ENCODE measurements at places on chromosomes 5 and 9. TPM values are rescaled to one million over a fixed set of nuclear protein-coding genes. Genes with fewer than 3 reads are reported as not detected.

DNA sequence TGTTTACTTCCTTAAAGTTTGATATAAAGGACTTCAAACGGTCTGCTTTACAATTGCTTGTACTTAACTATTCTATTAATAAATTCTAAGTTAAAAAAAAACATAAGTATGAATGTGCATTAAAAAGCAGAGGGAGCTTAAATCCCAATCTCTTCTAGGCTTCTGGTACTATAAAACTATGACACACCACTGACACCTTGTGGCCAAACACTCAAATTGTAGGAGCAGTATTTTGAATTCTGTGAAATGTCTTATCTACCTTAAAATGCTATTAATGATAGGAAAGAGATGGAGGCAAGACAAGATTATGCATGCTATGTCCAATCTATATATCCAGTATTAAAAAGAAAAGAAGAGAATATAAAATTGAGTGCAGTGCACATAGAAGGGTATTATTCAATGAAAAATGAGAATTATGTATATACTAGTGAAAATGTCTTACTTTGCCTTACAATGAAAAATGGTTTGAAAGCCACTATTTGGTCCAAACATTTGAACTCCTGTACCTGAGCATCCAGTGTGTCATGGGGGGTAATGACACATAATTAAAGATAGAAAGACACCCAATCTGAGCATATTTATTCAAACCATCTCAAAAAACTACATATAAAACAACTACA is 87.6 kb downstream of the ERP44 start:
- DNase-seq, result no peak

DNA sequence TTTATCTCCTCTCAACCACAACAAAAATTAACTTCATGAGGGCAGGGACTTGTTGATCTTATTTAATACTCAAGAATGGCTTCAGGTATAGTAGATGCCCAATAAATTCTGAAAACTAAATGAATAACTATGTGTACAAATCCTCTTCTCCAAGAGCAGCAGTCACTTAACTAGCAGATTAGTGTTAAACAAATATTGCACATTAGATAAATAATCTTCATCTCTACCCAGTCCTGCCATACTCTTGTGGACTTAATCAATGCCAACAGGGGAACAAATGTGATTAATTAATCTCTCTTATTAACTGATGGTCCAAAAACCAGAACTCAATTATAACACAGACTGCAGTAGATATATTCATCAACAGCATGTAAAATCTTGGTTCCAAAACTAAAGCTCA is 15.0 kb upstream of the ITGA1 start:
- DNase-seq, result no peak

DNA sequence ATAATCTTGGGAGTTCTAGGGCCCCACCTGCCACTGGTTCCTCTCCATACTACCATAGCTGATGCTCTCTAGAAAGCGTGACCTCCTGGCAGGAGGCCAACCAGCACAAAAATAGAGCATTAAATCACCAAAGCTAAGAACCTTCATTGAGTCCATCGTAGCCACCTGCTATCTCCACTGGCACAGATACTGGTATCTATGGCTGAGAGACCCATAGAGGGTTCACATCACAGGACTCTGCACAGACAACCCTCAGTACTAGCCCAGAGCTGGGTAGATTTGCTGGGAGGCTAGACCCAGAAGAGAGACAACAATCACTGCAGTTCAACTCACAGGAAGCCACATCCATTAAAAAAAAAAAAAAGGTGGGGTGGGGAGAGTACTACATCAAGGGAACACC is 509.1 kb downstream of the DTWD2 start:
- no peak for DNase-seq

GRCh38 chr9:14616188-14616982 is 76.8 kb downstream of the ZDHHC21 start:
- no peak for DNase-seq

DNA sequence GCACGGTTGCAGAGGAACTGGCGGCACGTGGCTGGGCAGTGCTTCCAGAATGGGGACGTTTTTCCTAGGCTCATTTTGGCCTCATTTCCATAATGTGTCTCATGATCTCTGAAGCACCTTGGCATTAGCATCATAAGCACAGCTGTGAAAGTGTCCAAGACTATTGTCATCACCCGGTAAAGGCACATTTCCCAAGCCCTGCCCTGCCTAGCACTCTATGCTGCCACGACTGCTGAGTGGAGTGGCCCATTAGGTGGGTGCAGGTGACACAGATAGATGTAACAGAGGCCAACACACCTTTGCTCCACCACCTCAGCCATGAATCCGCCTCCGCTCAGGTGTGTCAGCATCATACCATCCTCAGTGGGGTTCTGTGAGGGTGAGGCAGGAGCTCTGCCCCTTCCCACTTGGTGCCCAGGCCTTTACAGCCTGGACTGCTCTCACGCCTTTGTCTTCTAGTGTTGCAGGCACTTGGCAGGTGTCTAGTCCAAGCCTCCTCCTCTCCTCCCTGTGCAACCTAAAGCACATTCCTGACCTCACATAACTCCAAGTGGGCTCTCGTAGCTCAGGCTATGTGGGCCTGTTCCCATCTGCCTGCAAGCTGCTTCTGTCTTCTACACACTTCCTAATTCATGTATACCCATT is 213.0 kb downstream of the FSTL4 start:
- no peak for DNase-seq

DNA sequence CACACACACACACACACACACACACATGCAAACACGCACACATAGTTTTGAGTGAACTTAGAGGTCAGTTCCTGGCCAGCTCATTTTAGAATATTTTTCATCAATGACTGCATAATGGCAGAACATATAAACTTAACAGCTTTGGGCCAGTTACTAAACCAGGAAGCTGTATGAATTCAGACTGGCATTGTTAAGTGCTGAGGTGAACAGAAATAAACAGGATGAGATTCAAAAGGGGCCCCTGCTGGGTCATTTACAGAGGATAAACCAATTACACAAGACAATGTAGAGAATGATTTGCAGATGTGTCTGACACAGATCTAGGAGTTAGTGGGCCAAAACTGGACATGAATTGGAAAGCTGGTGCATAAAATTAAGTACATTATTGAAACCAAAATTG is 44.6 kb downstream of the MARCHF11 start:
- DNase-seq, result no peak

DNA sequence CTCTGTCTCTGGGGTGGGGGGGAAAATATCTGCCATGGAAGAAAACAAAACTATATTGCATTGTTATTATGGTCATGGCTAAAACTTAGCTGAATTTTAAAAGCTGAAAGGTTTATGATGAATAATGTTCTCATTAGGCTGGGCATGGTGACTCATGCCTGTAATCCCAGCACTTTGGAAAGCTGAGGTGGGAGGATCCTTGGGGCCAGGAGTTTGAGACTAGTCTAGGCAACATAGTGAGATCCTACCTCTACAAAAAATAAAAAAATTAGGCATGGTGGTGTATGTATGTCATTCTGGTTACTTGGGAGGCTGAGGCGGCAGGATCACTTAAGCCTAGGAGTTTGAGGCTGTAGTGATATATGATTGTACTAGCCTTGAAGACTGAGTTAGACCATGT is 44.5 kb downstream of the IPO11 start:
- no peak for DNase-seq

DNA sequence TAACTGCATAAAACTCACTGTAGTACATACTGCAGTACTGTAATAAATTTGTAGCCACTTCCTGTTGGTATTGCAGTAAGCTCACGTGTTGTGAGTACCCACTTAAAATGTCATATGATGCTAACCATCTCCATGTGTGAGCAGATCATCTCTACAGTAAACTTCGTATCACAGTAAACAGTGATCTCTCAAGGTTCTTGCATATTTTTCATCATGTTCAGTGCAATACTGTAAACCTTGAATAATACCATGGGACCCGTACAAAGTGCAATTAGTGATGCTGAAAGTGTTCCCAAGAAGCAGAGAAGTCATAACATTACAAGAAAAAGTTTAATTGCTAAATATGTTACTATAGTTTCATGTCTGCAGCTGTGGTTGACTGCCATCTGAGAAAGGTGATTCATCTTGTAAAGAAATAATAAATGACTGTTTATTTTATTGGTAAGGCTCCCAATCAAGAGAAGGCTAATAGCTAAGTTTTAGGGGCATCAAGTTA is 253.8 kb upstream of the POU5F2 start:
- no peak for DNase-seq

DNA sequence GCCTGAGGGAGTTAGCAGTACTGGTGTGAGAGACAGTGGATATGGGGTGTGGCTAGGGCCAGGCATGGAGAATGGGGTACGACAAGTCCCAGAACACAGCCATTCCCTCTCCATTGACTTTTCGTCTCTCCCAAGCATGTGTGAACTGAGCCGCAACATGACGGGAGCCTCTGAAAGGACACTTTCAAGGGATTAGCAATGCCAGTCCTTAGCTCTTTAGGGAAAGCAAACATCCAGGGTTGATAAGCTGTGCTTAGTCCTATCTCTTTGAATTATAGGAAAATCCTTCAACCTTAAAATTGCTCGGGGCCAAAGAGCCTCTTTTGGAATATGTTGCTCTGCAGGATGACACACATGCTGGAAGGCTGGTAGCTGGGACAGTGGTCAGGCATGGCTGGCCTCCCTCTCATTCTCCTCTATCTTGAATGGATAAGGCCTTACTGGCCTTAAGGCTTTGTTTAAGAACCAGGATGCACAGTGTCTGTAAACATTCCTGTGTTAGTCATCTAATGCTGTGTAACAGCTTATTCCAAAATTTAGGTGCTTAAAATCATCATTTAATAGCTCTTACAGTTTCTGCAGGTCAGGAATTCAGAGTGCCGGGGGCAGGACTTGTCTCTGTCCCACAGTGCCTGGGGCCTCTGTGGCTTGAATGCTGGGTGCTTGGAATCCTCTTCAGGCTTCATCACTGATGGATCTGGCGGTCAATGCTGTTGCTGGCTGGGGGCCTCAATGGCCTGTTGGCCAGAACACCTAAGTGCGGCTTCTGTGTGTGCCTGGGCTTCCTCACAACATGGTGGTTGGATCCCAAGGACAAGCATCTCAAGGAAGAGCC is 95.3 kb downstream of the PTTG1 start:
- DNase-seq, result no peak

- DNase-seq, result no peak
These were observed 50.8 kb upstream of the SIMC1 start for GRCh38 chr5:176187276-176188062.

DNA sequence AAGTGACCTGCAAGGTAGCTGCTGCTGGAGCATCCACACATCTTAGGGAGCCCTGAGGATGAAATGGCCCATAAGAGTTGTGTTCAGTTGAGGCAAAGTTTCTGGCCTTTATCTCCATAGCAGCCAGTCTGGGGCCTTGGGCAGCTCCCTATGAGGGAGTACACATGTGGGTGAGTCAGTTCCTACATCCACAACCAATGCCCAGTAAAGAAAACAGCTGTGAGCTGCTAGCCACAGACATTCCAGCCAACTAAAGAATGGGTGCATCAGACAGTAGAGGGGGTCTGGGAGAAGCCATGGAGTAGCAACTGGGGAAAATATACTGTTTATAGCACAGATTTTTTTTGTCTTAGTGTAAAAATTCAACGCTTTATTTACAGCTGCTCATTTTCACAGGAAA is 720.7 kb downstream of the TLE1 start:
- DNase-seq, result no peak

GRCh38 chr5:5295351-5295750 is 127.1 kb upstream of the ICE1 start:
- no peak for DNase-seq

DNA sequence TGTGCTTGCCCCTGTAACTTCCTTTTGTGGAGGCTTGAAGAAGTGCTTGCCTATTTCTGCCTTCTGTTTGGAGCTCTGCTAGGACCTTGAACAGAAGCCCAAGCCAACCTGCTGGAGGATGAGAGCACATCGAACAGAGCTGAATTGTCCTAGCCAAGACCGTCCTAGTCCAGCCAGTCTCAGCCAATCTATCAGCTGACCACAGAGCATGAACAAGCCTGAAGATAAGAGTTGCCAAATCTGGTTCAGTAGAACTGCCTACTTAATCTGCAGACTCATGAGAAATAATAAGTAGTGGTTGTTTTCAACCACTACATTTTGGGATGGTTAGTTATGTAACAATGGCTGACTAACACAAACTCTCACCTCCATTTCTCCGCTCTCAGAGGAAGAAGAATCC is 4.4 kb upstream of the SNX2 start:
- DNase-seq, result no peak

DNA sequence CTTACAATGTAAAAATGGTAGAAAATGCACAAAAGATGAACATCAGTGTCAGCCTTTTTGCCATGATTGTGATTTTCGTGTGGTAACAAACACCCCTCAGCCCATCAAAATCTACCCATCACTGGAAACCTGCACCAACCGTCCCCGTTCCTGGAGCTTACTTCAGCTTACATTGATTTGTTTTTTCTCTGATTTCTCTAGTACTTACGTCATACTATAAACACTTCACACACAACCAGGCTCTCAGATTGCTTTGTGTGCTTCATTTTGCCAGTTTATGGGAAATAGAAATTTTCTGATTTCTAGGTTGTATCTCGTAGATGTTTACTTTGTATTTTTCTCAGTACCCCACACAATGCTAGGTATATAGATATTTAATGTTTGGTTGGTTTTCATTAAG is 129.1 kb downstream of the RAB3C start:
- no peak for DNase-seq

DNA sequence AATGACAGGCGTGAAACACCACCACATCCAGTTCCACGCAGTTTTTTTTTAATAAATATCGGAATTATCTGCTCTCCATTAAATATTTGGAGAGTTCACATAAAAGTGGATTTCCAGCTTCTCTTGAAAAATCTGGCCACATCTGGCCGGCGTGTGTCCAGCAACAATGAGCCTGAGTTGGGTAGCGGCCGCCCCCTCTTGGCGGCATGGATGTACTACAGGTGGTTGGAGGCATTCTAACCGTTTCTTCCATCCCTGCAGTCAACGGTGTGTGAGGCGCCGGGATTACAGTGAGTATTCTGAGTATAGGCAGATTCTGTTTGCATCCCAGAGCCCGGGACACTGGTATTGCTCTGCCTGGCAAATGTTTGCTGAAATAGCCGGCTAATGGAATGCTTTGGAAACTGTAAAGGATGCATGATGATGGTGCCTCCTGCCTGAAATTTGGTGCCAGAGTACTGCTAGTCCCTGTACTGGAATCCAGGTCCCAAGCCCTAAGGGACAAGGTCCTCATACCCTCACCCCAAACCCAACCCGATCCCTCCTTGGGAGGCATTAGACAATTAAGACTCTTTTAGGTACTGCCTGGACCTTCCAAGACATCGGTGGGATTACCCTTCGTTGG is 13.6 kb upstream of the GM2A start:
- peak; percentile 53 for DNase-seq

- DNase-seq, result no peak
These were observed 17.0 kb downstream of the ZNF484 start for GRCh38 chr9:92860867-92861266.

GRCh38 chr5:138543730-138544104 is 681 bp upstream of the ETF1 start:
- no peak for DNase-seq

GRCh38 chr5:8958602-8959001 is 587.3 kb downstream of the SEMA5A start:
- no peak for DNase-seq

- no peak for DNase-seq
These were observed 323.8 kb downstream of the PDE4D start for GRCh38 chr5:59569608-59570334.

Gene ADGRD2
- not detected for total RNA-seq

Gene EPB41L4B
- 94.3 TPM for total RNA-seq

Gene MYOZ3
- total RNA-seq, result 0.38 TPM

Gene PCDHGB4
- total RNA-seq, result 2.1 TPM

Gene PCDHGA2
- 1.6 TPM for total RNA-seq

Gene HTR4
- total RNA-seq, result not detected

Gene FAM221B
- not detected for total RNA-seq

Measured in pancreas (tissue), 10 donors.